NCI-H1417 treated with DMSO at 0.1 percent for 48 hours (cell line): ENCODE measurements at places on chromosomes 3 and 15.

GRCh38 chr3:9861201-9861600, 17.4 kb upstream of the RPUSD3 start:
- DNase-seq = no peak

- no peak for DNase-seq
Measured at GRCh38 chr3:12489368-12489767, 5.1 kb downstream of the TSEN2 start.

DNA sequence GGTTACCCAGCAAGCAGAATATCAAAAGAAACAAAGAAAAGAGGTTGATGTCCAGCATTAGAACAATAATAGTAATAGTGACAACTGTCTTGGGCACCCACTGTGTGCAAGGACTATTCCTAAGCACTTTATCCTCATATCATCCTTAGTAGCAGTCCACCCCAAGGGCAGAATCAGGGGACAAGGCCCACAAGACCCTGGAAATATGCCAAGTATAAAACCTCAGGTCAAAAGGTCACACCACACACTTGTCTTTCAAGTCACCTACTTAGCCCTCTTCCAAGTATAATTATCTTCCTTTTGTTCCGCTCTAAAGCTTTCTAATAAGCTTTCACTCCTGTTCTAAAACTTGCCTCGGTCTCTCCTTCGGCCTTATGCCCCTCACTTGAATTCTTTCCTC, 124.0 kb upstream of the STT3B start:
- DNase-seq = no peak

GRCh38 chr3:170232266-170232665, 10.0 kb downstream of the PRKCI start:
- no peak for DNase-seq

DNA sequence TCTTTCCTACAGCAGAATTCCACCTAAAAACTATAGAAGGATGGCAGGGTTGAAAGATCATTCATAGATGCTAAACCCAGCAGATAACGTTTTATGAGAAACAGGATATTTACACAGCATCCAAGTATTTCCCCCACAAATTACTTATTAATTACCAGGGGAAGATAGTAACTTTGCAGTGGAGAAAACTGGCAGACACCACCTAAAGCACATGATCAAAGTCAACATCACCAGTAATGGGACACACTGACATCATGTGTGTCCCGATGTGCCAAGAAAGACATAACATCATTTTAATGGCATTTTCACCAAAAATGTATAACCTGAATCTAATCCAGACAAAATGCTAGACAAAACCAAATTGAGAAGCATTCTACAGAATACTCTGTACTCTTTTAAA, 220.4 kb upstream of the THBS1 start:
- no peak for DNase-seq

- no peak for DNase-seq
Measured at GRCh38 chr3:87996882-87997281, 61.9 kb downstream of the CGGBP1 start.

GRCh38 chr3:111923095-111923771, 55.6 kb upstream of the ABHD10 start:
- DNase-seq = no peak

DNA sequence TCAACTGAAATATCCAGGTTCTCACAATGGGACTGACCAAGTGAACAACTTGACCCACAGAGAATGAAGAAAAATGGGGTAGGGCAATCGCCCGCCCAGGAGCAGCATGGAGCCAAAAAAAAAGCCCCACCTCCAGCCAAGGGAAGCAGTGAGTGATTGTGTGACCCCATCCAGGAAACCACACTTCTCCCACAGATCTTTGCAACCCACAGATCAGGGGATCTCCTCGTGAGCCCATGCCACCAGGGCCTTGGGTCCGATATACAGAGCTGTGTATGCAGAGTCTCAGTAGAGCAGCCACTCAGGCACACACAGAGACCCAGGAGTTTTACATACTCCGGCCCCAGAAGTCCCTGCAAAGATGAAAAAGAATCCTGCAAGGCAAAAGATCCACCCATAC, 35.7 kb downstream of the PYGO1 start:
- no peak for DNase-seq

GRCh38 chr3:25768851-25769250, 14.4 kb downstream of the NGLY1 start:
- DNase-seq = no peak

DNA sequence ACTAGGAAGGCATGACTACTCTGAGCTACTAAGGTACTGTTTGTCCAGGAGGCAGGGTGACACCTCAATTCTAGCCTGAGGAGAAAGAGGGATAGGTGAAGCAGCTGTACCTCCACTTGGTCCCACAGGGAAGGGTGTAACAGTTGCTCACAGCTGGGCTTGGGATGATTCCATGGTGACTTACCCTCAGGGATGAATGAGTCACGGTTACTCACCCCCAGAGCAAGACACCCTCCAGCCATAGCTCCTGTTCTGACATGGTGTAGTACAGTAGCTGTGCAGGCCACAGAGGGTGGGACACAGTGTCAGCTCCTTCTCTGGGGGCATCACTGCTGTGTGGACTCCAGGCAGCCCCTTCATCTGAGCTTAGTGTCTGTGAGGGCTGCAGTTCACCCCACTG, 868.6 kb upstream of the SEMA6D start:
- no peak for DNase-seq

DNA sequence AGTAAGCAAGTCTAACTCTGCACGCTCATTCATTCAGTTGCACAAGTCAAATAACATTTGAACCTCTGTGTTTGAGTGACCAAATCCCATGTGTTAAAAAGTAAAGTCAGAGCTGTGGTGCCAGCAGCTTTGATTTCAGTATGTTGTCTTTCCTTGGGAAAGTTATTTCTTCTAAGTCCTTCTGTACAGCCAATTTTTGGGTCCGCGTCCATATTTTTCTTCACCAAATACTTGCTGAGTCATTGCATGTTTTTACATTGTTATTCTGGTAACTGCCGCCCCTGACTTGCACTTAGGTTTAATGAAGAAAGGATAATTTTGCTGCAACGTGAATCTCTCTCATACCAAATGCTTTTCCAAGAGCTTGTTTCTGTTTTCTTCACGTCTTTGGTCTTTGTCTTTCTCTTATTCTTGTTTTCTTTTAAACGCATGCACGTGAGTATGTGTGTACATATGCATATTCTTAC, 56.7 kb downstream of the PLS1 start:
- no peak for DNase-seq

- DNase-seq = no peak
Measured at GRCh38 chr3:13569641-13570390, 20.9 kb downstream of the FBLN2 start.

GRCh38 chr15:75785771-75786574, 57.3 kb upstream of the UBE2Q2 start:
- no peak for DNase-seq

DNA sequence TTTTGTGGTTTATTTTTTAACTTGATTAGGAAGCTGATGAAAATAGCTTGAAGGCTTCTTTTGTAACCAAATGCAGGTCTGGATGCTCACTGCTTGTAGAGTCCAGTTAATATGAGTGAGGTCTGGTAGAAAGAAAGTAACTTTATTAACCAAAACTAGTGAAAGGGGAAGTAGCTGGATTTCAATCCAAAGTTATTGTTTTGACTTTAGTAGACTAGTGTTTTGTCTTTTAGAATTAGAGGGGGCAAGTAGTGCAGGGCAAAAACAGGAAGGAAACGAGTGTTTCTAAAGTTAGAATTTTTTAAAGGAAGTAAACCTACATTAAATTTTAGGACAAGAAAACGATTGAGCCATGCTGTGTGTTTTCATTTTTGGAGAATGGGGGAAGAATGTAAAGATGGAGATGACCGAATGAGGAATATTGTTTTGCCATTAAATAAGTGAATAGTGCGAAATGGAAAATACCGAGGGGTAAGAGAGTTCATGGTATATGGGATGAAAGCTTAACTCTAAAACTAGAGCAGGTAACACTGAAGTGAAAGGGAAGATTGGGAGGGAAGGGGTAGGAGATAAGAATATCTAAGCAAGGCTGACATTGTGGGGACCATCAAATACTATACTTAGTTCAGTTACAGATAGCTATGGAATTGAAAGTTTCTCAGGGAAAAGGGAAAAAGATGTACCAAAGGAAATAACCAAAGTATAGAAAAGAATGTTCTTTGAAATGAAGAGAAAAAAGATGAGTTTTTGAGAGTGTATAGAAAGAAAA, 40.0 kb downstream of the USP3 start:
- no peak for DNase-seq

DNA sequence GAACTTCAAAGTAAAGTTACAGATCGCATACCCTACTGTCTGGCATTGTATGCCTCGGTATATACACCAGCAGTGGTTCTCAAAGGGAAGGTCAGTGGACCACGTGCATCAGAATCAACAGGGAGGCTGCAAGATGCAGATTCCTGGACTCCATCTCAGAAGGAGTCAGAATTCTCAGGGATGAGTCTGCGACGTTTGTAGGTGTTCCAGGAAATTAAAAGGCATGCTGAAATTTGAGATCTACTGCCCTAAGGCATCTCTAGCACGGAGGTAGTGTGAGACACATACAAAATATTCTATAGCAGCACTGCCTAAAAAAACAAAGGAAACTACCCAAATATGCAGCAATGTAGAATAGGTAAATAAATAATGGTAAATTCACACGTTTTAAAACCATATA, 136.8 kb upstream of the BNIP2 start:
- DNase-seq = no peak

- DNase-seq = no peak
Measured at GRCh38 chr3:107644631-107645030, 121.9 kb downstream of the BBX start.

GRCh38 chr3:71763426-71763825, 9.8 kb downstream of the GPR27 start:
- DNase-seq = no peak

- no peak for DNase-seq
Measured at GRCh38 chr3:50448752-50449539, 54.5 kb downstream of the CACNA2D2 start.

- DNase-seq = no peak
Measured at GRCh38 chr3:87076946-87077345, 86.0 kb upstream of the VGLL3 start.

DNA sequence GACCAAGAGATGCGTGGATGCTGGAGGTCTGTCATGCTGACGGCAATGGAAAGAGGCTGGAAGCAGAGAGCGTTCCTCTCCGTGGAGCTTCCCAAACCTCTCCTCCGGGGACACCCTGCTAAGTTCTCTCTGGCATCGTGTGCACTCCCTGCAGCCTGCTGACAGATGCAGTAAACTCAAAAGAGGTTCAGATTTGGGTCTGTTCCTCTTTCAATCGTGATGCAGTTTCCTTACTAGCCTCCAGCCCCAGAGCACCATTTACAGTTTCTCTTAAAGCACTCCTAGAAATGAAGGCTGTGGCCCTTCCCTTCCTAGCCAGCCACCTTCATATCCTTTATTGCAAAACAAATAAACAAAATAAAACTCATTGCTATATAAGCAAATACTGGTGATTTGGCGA, 47.3 kb upstream of the LRRC58 start:
- DNase-seq = no peak

- no peak for DNase-seq
Measured at GRCh38 chr3:186722457-186722856, 5.3 kb downstream of the KNG1 start.

- no peak for DNase-seq
Measured at GRCh38 chr15:70493376-70493775, 270.0 kb downstream of the UACA start.

GRCh38 chr3:185767002-185767688, 57.7 kb downstream of the IGF2BP2 start:
- no peak for DNase-seq

DNA sequence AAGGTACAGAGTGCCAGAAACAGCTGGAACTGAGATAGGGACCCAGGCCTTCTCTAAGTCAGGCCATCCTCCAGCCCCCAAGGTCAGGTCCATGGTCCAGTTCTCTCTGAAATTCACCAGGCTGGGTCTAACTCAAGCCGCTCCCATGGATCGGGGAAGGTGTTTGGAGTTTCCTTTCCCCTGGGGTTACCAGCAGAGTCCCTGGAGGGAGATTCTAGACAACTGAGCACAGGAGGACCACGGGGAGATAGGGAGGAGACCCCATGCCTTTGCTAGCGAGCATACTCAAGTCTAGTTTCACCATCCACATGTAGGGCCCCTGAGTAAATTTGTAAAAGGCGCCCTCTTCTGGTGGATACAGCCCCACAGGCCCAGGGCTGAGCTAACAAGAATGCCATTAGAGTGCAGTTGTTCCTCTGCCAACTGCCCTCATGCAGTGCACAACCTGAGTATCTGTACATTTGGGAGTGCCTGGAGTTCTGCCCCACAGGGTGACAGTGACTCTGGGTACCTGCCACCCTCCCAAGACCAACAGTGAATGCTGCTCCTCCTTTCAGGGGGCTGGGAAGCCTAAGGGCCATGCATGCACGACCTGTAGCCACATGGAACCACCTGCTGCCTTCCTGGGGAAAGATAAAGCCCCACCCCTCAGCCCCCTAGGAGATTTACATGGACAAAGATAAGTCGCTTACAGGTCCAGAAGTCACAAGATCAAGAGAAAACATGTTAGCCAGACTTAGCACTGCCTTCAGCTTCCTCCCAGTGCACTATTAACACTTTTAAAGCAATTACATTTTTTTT, 89.0 kb downstream of the IQSEC1 start:
- no peak for DNase-seq

DNA sequence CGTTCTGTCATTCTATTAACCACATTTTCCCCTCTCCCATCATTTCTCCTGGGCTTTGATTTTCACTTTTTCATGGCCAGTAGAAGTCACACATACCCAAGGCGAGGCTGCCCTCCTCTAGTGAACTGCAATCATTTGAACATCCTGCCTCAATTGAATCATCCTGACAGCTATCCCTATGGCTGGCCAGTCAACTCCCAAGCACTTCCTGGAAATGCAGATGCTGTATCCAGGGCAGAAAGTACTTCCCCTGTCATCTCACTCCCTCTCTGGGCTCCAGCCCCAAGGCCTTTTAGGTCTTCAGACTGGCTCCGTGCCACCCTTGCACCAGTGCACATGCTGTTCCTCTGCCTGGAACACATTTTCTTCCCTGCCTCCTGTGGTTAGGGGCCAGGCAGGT, 738.3 kb upstream of the CFAP20DC start:
- no peak for DNase-seq

- DNase-seq = no peak
Measured at GRCh38 chr15:48176112-48176511, 2.0 kb downstream of the MYEF2 start.

GRCh38 chr3:86937306-86937791, 53.6 kb downstream of the VGLL3 start:
- DNase-seq = no peak

GRCh38 chr15:83290236-83290635, 5.8 kb upstream of the BNC1 start:
- DNase-seq = no peak

DNA sequence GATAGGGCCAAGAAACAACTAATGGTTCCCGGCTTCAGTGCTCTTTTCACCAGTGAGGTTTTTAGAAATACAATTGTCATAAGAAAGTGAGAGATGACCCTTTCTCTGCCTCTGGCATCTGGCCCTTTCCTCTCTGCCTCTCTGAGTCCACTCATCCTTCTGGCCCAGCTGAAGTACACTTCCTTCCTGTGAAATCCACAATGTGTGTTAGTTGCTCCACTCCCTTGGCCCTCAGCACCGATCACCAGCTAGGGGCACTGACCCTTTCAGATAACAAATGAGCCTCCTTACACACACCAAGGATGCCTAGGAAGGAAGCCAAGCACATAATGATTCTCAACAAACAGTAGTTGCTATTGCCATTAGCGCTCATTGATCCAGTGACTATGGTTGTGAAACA, 2.9 kb upstream of the CAV3 start:
- DNase-seq = no peak
